ENCODE measurements at places on chromosomes 16 and 17.

- peaks cover 57% of the 10 kb centered on the region for H3K36me3 ChIP-seq
- H3K4me1 ChIP-seq: peaks cover 67% of the 10 kb centered on the region
- no peak for DNase-seq
- H3K27ac ChIP-seq: peak overlapping the region; percentile 64
Observed at GRCh38 chr17:14205992-14206461, 30.6 kb downstream of the CDRT15 start.

DNA sequence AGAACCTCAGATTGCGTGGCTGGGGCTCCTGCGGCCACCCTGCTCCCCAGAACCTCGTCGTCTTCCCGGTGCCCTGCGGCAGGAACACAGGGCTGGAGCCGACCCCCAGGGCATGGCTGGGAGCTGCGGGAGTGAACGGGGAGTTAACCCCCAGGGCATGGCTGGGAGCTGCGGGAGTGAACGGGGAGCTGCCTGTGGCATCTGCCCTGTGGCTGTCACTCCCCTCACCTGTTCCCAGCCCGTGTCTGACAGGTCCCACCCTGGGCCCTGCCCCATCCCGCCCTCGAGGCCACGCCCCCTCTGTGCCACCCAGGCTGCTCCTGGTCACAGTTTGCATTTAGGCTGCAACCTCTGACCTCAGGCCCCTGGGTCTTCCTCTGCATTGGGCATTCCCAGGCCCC lies 39.4 kb upstream of the ACSF3 start:
- no peaks in the 10 kb centered on the region for H3K4me1 ChIP-seq
- DNase-seq: no peak
- H3K36me3 ChIP-seq: no peaks in the 10 kb centered on the region
- no peaks in the 10 kb centered on the region for H3K27me3 ChIP-seq
- no peak overlapping the region for H3K4me3 ChIP-seq

GRCh38 chr17:47077576-47077975 lies 98.5 kb upstream of the RPRML start:
- H3K27me3 ChIP-seq: no peaks in the 10 kb centered on the region
- peaks cover 10% of the 10 kb centered on the region for H3K36me3 ChIP-seq
- peaks cover 5% of the 10 kb centered on the region for H3K4me1 ChIP-seq
- DNase-seq: no peak
- H3K27ac ChIP-seq: no peak overlapping the region

DNA sequence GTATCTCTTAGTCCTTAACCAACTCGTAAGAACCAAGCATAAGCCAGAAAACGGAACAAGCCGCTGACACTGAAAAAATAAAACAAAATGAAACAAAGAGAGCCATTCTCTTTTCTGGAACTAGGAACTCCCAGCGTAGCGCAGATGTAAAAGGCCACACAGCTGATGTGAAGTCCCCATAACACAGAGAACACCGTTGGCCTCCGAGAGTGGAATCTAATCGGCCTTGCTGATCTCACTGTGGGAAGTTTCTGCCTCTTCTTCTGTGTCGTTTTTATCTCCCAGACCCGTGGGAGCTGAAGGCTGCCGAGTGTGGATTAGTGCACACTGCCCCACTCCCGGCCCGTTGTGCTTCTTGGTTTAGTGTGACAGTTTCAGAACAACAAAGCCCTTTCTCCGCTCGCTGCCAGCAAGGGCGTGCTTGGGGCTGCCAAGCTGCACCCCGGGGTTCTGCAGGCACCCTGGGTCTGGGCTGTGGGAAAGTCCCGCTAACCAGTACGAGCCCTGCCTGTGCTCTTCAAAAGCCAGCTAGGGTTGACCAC lies 21.7 kb downstream of the TTYH2 start:
- peaks cover 2% of the 10 kb centered on the region for H3K4me1 ChIP-seq
- peaks cover 16% of the 10 kb centered on the region for H3K36me3 ChIP-seq
- H3K27me3 ChIP-seq: no peaks in the 10 kb centered on the region
- DNase-seq: no peak

DNA sequence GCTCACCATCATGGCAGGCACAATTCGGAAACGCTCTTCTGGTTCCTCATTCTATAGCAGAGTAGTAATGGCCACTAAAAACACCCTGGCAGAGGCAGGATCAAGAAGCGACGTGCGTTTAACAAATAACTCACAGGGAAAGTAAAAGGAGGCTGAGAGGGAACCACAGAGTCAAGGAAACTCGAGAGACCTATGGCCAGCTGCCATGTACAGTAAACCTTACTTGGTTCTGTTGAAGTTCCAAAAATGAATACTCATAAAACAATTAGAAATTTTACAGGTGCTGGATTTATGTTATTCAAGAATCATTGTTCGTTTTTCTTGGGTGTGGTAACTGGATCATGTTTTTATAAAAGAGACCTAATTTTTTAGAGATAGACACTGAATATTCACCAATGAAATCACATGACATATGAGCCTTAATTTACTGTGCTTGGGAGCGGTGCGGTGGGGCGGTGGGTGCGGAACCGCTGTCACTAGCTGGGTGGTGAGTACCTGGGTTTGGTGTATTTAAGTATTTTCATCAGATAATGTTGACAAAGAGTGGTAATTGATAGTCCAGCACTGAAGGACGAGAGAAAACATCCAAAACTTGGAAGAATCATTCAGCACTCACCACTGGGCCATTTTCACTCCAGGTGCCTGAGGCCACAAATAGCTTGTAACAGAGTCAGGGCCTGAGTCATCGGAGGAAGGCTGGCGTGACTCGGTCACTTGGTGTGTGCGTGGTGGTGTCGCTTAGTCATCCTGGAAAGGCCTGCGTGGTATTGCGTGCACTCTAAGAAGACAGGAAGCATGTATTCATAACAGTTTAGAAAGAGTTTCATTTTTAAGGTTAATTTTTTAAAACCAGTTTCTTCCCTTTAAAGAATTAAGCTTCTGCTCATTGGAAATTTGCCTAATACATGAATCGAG lies 135.4 kb upstream of the CHMP6 start:
- peaks cover 69% of the 10 kb centered on the region for H3K4me1 ChIP-seq
- peak; percentile 88 for DNase-seq
- peaks cover 78% of the 10 kb centered on the region for H3K36me3 ChIP-seq
- H3K27ac ChIP-seq: peak overlapping the region; percentile 97
- no peaks in the 10 kb centered on the region for H3K27me3 ChIP-seq

DNA sequence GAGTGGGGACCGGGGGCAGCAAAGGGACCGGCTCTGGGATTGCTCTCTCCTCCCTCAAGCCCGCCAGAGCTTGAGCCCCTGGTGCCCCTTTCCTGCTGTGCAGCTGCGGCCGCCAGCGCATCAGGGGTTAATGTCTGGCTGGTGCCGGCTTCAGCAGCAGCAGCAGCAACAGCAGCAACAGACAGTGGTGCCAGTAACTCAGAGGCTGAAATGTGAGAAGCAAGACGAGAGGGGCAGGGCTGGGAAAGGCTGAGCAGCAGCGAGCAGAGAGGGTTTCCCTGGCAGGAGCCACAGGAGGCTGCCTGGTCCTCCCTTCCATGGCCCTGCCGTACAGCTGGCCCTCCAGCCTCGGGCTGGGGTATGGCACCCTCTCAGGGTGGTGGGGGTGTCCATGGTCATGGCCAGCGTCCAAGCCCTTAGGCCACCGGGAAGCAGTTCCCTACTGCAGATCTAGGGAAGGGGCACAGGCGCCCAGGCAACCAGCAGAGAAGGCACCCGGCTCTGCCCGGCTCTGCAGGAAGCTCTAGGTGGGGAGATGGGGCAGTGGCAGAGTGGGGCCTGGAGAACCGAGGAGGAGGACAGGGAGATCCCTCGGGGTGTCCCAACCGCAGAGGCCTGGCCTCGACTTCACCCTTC lies 21.1 kb upstream of the TFAP4 start:
- DNase-seq: no peak
- no peak overlapping the region for H3K4me3 ChIP-seq
- H3K36me3 ChIP-seq: no peaks in the 10 kb centered on the region
- peaks cover 2% of the 10 kb centered on the region for H3K27me3 ChIP-seq
- no peaks in the 10 kb centered on the region for H3K4me1 ChIP-seq

DNA sequence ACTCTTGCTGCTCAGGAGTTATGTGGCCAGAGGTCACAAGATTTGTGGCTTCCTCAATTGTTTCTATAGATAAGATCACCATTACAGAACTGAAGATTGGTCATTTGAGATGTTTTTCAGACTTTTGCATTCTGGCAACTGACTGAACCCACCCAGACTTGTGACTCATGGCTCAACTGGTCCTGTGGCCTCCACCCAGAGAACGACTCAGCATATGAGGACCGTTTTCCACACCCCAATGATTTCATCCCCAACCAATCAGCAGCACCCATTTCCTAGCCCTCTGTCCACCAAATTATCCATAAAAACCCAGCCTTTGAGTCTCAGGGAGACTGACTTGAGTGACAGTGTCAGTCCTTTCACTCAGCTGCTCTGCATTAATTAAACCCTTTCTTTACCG lies 143.2 kb upstream of the ASIC2 start:
- H3K4me3 ChIP-seq: no peak overlapping the region
- no peaks in the 10 kb centered on the region for H3K36me3 ChIP-seq
- H3K27ac ChIP-seq: no peak overlapping the region
- H3K27me3 ChIP-seq: no peaks in the 10 kb centered on the region
- no peaks in the 10 kb centered on the region for H3K4me1 ChIP-seq
- DNase-seq: no peak

DNA sequence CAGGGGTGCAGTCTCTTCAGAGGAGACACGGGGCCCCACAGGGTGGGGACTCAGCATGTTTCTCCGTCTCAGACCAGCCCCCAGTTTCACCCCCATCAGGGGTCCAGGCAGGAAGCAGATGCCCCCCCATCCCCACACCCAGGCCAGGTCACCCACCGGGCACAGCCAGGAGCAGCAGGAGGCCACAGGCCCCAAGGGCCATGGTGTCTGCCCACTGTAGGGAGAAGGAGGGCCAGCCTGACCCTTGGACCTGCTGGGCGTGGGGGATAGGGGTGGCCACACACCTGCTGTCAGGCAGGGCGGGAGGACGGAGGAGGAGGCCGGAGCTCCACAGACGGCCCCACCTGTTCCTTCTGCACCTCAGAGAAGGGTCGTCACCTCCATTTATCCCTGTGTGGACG lies at the start of gene TPSG1:
Gene TPSG1, minus strand, starts transcription at position 218 of the 401 bp plus-strand sequence. Its CDS starts 16 bp downstream, at position 202.
- H3K36me3 ChIP-seq: no peaks in the 10 kb centered on the region
- DNase-seq: no peak
- no peaks in the 10 kb centered on the region for H3K27me3 ChIP-seq
- no peaks in the 10 kb centered on the region for H3K4me1 ChIP-seq
- no peak within 1 kb of the TSS for H3K27ac ChIP-seq

DNA sequence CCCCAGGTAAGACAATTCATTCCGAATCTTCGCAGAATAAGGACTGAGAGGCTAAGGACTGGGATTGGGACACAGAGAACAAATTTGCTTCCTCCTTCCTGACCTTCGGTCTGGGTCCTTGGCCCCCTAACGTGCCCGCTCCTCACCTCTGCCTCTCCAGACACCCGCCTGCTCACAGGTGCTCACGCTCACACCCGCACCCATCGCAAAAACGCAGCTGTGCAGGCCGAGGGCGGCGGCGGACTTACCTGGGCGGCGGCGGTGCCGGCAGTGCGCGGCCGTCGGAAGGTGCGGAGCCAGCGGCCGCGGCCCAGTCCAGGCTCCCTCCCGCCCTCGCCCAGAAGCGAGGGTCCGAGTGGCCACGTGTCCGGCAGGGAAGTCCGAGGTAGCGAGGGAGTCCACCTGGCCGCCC lies 7.1 kb upstream of the HOXB9 start:
- H3K4me1 ChIP-seq: peaks cover 6% of the 10 kb centered on the region
- H3K27me3 ChIP-seq: peaks cover 91% of the 10 kb centered on the region
- no peak overlapping the region for H3K27ac ChIP-seq
- H3K36me3 ChIP-seq: no peaks in the 10 kb centered on the region
- DNase-seq: no peak
- H3K4me3 ChIP-seq: no peak overlapping the region

DNA sequence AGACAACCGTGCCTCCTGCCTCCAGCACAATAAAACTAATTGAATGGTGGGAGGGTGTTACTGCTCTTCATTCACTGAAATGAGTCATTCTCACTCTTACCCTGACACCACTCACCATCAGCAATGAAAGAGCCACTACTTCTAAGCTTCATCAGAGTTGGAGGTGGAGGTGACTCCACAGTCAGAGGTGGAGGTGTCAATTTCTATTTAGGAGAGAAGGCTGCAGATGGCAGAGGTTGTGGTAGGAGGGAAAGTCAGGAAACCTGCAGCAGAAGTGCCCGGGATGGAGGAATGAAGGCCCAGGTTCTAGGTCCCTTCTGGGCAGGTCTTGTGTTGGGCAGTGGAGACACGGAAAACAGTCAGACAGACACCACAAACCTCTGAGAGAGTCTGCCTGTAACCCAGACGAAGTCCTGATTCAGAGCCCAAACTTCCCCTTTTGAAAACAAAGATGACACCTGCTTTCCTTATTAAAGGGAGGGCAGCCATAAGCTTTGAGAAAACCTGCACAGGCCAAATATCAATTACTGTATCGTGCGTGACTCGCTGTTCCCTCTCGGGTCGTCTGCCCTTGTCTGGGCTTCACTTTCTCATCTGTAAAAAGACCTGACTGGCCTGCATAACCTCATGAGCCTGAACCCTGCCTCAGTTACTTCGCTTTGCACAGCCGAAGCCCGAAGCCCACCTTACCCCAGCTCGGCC lies 668 bp downstream of the ATPAF2 start:
- peaks cover 10% of the 10 kb centered on the region for H3K36me3 ChIP-seq
- H3K27me3 ChIP-seq: no peaks in the 10 kb centered on the region
- no peak for DNase-seq
- peak overlapping the region; percentile 87 for H3K27ac ChIP-seq
- H3K4me1 ChIP-seq: peaks cover 36% of the 10 kb centered on the region

DNA sequence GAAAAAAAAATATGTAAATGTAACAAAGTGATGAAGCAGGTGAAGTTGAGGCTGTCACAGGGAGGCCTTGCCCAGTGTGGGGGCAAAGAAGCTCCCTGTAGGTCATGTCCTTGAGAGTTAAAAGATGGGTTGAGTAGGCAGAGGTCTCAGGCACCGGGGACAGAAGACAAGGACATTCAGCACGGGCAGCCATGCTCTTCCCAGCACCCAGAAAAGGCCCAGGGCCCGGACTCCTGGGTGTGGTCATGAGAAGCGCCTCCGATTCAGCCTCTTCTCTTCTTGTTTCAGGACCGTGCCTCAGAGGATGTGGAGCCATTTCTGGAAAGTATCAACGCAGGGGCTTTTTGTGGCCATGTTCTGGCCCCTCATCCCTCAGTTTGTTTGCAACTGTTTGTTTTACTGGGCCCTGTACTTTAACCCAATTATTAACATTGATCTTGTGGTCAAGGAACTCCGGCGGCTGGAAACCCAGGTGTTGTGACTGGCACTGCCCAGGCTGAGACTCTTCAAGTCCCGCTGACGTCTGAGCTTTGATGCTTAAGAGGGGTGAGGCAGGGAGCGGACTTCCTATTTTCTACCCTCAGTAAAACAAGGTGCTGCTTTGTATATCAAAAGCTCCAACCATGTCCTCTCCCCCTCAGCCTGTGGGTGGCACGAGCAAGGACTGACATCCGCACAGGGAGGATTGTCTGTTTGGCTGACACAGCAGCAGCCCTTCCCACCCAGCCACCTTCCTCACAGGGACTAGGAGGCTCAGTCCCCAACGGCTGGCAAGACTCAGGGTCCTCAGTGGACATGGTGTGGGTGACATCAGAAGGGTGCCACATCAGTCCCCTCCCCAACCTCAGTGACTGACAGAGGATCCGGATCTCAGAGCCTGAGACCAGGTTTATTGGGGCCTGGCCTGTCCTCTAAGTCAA lies 26.5 kb downstream of the PLA2G10 start:
- no peak for DNase-seq
- peaks cover 3% of the 10 kb centered on the region for H3K4me1 ChIP-seq
- H3K36me3 ChIP-seq: peaks cover 59% of the 10 kb centered on the region

- no peak for DNase-seq
- no peak overlapping the region for H3K4me3 ChIP-seq
- H3K27me3 ChIP-seq: no peaks in the 10 kb centered on the region
- no peaks in the 10 kb centered on the region for H3K4me1 ChIP-seq
- H3K27ac ChIP-seq: no peak overlapping the region
Observed at GRCh38 chr16:80012586-80012985, 412.0 kb upstream of the MAF start.

GRCh38 chr16:12184419-12184917 lies 207.9 kb downstream of the SNX29 start:
- no peak overlapping the region for H3K27ac ChIP-seq
- no peaks in the 10 kb centered on the region for H3K36me3 ChIP-seq
- H3K27me3 ChIP-seq: no peaks in the 10 kb centered on the region
- DNase-seq: no peak
- H3K4me3 ChIP-seq: no peak overlapping the region
- no peaks in the 10 kb centered on the region for H3K4me1 ChIP-seq
